Activated CD8-positive, alpha-beta memory T cell treated with anti-CD3 and anti-CD28 coated beads for 48 hours (primary cell): ENCODE measurements at places on chromosomes 4 and X.

GRCh38 chr4:78424461-78424860, 127.1 kb upstream of the ANXA3 start:
- DNase-seq, result no peak

DNA sequence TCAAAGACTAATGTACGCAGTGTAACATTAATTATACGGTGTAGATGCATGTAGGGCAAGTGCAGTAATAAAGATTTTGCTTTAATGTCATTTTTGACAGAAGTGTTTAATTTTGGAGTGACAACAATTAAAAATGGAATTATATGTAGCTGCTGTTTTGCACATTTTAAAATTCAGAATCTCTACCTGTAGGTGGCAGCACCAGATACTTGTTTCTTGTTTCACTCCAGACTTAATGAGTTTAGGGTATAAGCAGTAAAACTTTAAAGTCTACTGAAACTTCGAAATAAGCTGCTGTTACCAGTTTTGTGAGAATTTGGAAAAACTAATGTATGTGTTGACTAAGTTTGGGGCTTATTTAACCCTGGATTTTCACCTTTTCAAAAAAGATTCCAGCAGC, 144.9 kb downstream of the POLA1 start:
- DNase-seq, result no peak

DNA sequence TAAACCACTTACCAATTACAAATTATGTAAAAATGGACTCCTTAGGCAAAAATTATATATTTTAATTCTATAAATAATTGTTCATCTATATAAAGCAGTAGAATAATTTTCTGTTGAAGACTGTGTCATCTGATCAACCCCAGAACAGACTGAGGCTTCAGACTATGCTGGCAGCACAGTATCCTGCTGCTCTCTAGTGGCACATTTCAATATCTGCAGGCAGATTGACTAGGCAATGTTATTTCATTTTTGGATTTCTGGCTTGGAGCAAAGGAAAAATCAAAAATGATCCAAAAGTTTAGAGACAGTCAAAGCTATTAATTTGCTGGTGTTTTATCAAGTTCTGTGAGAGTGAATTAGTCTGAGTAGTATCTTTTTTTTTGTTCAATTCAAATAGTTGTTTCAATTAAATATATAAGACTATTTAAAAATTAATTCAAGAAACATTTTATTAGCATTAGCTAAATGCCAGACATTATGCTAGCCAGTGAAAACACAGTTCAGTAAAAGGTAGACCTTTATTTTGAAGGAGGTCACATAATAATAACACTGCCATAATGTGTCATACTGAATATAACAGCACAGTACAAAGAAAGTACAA, 21.3 kb upstream of the SULT1E1 start:
- DNase-seq, result no peak

DNA sequence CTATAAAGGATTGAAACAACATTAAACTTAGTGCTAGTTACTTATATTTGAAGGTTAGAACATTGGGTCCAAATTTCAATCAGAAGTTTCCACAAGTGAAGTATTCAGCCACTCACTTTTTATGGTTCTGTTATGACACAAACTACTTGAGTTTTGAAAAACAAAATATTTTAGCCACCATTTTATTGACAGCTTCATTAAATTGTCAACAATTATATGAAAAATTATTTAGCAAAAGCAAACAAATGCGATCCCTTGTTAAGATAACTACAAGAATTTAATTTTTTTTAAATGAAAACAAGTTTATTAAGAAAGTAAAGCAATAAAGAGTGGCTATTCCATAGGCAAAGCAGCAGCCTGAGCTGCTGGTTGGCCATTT, 3.1 kb downstream of the CXCL2 start:
- no peak for DNase-seq

DNA sequence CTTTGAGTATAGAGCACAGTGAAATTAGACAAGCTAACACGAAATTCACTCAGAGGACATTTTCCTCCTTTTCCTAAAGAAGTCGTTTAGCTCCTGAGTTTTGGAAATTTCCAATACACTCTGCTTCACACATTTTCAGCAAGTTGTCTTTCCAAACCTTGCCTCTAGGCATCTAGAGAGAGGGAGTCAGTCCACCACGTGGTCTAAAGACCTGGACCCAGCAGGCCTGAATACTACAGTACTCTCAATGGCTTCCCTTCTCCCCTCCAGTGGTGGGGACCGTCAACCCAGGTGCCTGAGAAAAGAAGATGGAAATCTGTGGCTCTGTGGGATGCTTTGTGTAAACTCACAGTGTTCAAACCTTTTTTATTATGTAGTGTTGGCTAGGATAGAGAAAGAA, 13.9 kb upstream of the SCML2 start:
- DNase-seq, result no peak

- DNase-seq, result no peak
These were observed 227.2 kb upstream of the PSAPL1 start for GRCh38 chr4:7661846-7662506.

- no peak for DNase-seq
These were observed 717.9 kb downstream of the ARAP2 start for GRCh38 chr4:35526456-35526855.

DNA sequence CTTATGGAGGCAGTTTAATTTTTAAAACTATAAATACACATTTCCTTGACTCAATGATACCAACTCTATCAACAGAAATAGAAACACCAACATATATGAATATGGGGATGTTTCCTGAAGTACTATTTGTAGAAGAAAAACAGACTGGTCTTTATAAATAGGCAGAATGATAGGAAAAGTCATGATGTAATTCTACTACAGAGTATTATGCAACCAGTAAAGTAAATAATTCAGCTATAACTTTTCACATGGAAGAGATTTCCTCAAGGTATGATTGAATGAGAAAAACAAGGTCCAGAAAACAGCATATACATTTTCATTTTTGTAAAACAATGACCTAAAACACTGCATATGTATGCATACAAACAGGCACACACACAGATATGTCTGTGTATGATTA, 56.2 kb downstream of the GPRIN3 start:
- no peak for DNase-seq

GRCh38 chrX:55120761-55121358, 32.0 kb downstream of the PAGE2 start:
- DNase-seq, result no peak

DNA sequence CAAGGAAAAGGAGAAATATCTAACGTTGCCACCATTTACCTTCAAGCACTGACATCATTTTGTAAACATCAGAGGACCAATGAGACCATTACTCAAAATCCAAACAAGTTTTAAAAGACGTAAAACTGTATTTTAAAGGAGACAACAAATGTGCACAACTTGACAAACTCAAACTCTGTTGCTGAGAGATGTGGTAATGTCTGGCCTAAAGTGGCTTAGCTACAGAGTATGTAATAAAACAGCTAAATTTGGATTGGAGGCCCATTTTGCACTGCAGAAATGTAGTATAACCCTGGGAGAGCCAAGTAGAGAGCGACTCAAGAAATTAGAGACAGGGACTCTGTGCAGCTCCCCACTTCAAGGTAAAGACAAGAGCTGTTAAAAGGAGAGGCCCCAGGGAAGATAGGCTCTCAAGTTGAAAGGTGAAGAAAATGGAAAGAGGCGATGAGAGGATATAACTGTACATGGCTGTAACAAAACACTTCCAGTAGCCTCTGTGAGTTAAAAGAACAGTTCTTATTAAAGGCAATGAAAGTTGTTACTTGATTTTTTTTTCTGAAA, 20.3 kb downstream of the UNC5C start:
- DNase-seq, result no peak

DNA sequence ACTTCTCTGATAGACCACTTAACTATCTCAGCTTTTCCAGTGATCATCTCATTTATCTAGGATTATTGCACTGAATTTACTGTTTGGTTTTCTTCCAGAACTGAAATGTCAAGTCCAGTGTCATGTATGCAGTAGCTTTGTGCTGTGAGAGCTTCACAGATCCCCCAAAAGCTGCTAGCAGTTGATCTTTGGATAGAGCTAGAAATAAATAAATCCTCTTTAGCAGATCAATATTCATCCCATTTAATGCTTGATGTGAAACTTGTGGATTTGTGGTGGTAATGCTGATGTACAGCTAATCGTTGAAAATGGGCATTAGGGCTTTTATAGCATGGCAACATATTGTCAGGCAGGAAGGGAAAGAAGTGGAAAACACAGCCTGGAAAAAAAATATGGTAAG, 509.6 kb upstream of the FAM241A start:
- no peak for DNase-seq

DNA sequence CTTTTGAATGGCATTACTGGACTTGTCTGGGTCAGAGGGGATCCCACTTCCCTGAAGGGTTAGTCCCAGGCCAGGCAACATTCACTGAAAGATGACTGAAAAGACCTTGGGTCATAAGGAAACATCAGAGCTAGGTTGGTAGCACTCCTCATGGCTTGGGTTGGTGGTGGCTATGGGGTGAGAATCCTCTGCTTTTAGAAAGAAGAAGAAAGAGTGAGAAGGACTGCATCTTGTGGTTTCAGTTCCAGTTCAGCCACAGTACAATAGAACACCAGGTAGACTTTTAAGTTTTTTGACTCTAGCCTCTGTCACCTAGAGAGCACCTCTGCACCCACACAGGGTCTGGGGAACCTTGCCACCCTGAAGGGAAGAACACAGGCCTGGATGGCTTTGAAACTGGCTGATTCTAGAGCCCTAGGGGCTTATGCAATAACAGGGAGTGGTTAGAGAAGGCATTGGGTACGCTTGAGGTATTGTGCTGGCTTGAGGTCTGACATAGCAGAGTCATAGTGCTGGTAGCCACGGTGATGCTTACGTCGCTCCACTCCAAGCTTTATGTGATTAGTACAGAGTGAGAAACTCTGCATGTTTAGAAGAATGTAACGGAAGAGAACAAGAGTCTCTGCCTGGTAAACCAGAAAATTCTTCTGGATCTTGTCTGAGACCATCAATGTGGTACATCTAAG, 36.5 kb downstream of the PRR32 start:
- DNase-seq, result no peak

DNA sequence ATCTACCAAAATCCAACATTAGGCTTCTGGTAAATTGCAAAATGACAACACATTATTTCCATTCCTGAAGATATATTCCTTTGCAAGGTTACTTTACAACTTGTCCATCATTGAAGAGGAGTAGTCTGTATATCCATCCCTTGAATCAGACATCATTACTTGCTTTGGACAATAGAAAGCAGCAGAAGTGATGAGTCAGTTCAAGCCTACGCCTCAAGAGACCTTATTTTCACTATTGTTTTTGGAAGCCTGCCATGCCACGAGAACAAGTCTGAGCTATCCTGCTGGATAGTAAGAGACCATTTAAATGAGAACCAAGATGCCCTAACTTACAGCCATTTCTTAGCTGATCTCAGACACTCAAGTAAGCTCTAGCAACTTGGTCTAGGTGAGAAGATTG, 246.0 kb upstream of the HHIP start:
- no peak for DNase-seq

DNA sequence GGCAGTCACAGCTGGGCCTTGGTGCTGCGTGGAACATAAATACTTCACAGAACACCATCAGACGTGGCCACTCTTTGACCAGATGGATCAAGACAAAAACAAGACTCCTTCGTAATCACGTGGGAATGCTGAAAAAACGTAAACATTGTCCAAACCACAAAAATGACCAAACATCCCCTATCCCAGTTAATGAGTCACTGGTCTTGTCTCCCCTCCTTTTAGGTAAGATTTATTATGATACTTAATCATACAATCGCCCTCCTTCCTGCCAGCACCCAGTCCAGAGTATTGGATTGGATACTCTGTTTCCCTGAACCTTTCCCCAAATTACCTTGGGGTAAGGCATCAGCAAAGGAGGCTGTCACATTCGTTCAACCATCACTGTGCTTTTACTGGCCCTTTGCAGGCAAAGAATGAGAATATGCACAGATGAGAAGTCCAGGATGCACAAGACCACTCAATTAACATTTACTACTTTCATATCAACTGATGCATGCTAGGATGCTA, 601 bp upstream of the TCEANC start:
- no peak for DNase-seq

GRCh38 chrX:8960957-8961468, 72.9 kb downstream of the FAM9B start:
- no peak for DNase-seq
